ENCODE measurements at places on chromosomes 6 and 20. TPM values are rescaled to one million over a fixed set of nuclear protein-coding genes. Genes with fewer than 3 reads are reported as not detected.

- peaks cover 44% of the 10 kb centered on the region for H3K4me1 ChIP-seq
- no peaks in the 10 kb centered on the region for H3K36me3 ChIP-seq
- H3K27me3 ChIP-seq, result peaks cover 10% of the 10 kb centered on the region
- DNase-seq, result no peak
- peak overlapping the region; percentile 65 for H3K4me3 ChIP-seq
- H3K27ac ChIP-seq, result no peak overlapping the region
Observed at GRCh38 chr20:56629464-56630085, 469 bp downstream of the TFAP2C start.

GRCh38 chr6:101110814-101111213, 229.7 kb upstream of the ASCC3 start:
- DNase-seq, result no peak
- no peaks in the 10 kb centered on the region for H3K4me1 ChIP-seq
- no peaks in the 10 kb centered on the region for H3K27me3 ChIP-seq
- no peaks in the 10 kb centered on the region for H3K36me3 ChIP-seq

DNA sequence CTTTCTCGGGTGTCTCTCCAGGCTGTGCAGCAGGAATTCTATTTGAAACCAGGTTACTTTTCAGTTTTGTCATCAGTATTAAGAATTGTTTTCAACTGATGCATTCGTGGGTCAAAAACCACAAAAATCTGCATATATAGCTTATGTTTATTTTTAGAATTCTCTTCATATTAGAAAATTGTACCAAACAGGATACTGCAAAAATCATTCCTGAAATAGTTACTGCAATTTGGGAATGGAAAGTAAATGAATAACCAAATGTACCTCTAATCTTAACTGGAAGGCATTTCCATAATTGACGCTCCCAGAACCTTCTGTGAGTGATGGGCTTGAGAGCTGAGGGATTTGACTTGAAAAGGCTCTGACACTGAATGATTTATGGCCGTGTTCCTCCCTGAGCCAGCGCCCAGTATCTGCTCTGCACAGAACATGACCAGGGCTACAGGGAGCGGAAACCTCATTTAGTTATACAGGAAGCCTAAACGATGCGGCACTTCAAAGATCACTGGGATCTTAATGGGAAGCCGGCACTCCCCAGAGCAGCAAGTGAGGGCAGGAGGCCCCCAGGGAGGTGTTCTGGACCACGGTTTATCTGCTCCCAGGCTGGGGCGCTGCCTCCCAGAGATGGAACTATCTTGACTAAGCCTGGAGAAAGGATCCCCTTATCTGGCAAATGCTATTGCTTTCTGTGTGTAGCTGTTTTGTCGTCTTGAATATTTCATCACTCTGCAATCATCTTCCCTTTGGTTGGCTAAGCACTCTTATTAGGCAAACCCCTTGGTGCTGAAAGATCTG, 446.0 kb downstream of the QKI start:
- no peaks in the 10 kb centered on the region for H3K27me3 ChIP-seq
- H3K4me1 ChIP-seq, result no peaks in the 10 kb centered on the region
- no peak for DNase-seq
- H3K4me3 ChIP-seq, result peak overlapping the region; percentile 2

CRISP3 gene
- not detected for total RNA-seq

- H3K27ac ChIP-seq, result no peak overlapping the region
- no peak overlapping the region for H3K4me3 ChIP-seq
- DNase-seq, result no peak
- H3K4me1 ChIP-seq, result no peaks in the 10 kb centered on the region
Observed at GRCh38 chr6:31592396-31592771, 422 bp downstream of the NCR3 start.

- peak overlapping the region; percentile 92 for H3K27ac ChIP-seq
- H3K4me3 ChIP-seq, result no peak overlapping the region
- no peak for DNase-seq
- H3K27me3 ChIP-seq, result no peaks in the 10 kb centered on the region
- no peaks in the 10 kb centered on the region for H3K36me3 ChIP-seq
- peaks cover 23% of the 10 kb centered on the region for H3K4me1 ChIP-seq
Observed at GRCh38 chr6:148500402-148500801, 157.8 kb downstream of the SASH1 start.

GABRR1 gene
- not detected for total RNA-seq

GRCh38 chr6:6748001-6748400, 159.5 kb downstream of the LY86 start:
- H3K36me3 ChIP-seq, result no peaks in the 10 kb centered on the region
- DNase-seq, result no peak
- H3K4me3 ChIP-seq, result no peak overlapping the region
- no peak overlapping the region for H3K27ac ChIP-seq
- peaks cover 3% of the 10 kb centered on the region for H3K4me1 ChIP-seq

DNA sequence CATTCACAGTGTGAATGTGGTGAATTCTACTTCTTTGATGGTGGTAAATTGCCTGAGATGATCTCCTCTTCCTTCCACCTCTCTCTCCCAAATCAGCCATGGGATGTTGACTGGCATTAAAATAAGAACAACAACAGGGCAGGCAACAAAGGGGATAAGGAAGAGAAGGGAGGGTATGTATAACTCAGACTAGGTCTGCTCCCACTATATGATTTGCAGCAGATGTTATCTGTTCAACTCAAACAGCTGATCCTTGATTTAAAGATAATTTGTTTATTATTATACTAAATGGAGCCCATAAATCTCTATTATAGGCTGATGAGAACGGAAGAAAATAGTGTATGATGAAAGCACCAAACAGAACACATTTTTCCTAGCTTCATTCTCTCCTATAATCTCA, 262.0 kb downstream of the BTBD3 start:
- no peak for DNase-seq
- H3K36me3 ChIP-seq, result no peaks in the 10 kb centered on the region
- H3K4me3 ChIP-seq, result no peak overlapping the region
- H3K27me3 ChIP-seq, result no peaks in the 10 kb centered on the region
- H3K27ac ChIP-seq, result no peak overlapping the region

- no peaks in the 10 kb centered on the region for H3K27me3 ChIP-seq
- H3K27ac ChIP-seq, result no peak overlapping the region
- no peak for DNase-seq
- H3K4me1 ChIP-seq, result no peaks in the 10 kb centered on the region
Observed at GRCh38 chr6:423055-423798, 31.7 kb downstream of the IRF4 start.

DNA sequence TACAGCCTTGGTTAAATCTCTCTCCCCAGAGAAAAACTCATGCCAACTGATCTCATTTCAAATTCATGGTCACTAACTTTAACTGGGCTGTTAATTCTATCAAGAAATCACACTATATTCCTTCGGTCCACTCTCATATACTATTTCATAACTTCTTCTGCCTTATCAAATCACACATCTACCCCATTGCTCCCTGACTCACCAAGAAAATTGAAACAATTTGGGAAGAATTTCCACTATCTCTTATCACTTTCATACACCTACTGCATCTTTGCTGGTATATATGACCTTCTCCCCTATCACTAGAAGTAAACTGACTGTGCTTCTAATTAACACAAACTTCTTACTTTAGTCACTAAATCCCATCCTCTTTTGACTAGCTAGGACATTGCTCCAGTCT, 102.3 kb downstream of the FILIP1 start:
- no peaks in the 10 kb centered on the region for H3K27me3 ChIP-seq
- no peaks in the 10 kb centered on the region for H3K36me3 ChIP-seq
- no peak overlapping the region for H3K4me3 ChIP-seq
- no peak overlapping the region for H3K27ac ChIP-seq

DNA sequence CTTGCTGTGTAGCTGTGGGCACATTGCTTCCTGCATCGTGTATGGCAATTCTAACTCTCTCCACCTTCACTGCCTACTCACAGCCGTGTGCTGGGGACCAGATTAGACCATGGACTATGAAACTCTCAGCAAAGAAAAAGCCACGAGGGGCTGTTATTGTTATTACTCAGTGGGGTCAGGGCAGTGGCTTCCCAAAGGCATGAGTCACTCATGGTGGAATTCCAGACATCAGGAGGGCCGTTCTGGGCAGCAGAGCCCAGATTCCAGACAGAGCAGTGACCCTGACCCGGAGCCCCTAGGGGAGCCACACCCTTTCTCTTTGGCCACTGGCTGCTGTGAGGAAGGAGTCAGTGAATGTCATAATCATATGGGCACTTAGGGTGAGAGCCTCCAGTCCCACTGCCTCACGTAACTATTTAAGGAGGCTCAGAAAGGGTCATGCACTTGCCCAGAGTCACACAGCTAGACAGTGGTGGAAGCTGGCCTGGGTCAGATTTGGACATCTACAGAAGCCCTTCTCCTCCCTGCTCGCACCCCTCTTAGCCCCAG, 22.2 kb upstream of the CCN5 start:
- DNase-seq, result peak; percentile 84
- H3K27me3 ChIP-seq, result no peaks in the 10 kb centered on the region
- peak overlapping the region; percentile 98 for H3K27ac ChIP-seq
- H3K4me3 ChIP-seq, result no peak overlapping the region

SLC17A3 gene
- not detected for total RNA-seq

DNA sequence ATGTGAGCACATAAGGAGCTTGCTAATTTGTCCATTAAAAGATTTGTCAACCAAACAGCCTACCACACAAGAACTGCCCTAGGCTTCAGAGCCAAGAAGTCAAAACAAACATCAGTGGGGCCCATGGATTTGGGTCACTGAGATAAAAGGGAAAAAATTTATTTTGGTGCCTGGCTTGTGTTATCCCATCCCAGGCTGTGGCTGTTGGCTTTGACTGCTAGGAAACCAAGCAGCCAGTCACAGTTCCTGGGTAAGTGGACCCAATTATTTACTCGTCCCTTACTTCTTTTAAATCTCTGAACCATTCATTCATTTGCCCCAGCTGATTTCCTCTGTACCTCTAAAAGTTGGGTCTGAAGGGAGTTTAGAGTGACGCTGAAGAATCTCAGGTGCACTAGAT, 41.3 kb downstream of the EDN1 start:
- peaks cover 28% of the 10 kb centered on the region for H3K4me1 ChIP-seq
- H3K36me3 ChIP-seq, result no peaks in the 10 kb centered on the region
- peak overlapping the region; percentile 70 for H3K27ac ChIP-seq
- H3K4me3 ChIP-seq, result no peak overlapping the region
- H3K27me3 ChIP-seq, result no peaks in the 10 kb centered on the region

DNA sequence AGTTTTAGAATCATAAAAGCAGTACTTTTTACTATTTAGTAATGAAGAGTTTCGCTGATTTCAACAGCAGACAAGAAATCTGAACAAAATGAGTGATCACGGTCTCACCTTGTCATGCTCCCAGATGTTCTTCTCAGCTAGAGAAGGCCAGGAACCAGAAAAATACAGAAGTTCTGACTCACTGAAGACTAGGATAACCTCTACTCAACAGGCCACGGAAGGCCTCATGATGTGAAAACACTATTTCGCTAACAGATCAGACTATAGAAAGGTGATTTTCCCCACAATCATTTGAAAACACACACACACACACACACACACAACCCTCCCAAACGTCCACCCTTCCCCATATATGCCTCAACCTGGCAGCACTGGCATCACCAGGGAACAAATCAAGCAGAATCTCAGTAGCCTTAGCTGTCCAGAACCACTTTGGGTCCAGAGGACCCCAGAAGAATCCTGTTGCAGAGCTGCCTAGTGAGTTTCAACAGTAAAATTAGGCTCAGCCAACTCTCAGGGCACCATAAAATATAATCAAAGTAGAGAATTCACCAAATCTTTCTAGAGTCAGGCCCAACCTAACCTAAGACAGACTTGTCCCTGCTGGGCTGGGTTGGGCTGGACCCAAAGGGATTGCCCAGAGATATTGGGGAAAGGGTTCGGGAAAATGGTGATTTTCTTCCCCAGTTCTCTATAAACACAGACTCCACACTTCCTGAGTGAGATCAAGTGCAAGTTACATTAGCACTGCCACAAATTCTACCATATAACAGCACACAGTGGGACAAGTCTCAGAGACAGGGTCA, 7.9 kb downstream of the EXOC2 start:
- H3K4me3 ChIP-seq, result no peak overlapping the region
- DNase-seq, result no peak
- no peak overlapping the region for H3K27ac ChIP-seq
- H3K36me3 ChIP-seq, result no peaks in the 10 kb centered on the region
- H3K27me3 ChIP-seq, result no peaks in the 10 kb centered on the region

DNA sequence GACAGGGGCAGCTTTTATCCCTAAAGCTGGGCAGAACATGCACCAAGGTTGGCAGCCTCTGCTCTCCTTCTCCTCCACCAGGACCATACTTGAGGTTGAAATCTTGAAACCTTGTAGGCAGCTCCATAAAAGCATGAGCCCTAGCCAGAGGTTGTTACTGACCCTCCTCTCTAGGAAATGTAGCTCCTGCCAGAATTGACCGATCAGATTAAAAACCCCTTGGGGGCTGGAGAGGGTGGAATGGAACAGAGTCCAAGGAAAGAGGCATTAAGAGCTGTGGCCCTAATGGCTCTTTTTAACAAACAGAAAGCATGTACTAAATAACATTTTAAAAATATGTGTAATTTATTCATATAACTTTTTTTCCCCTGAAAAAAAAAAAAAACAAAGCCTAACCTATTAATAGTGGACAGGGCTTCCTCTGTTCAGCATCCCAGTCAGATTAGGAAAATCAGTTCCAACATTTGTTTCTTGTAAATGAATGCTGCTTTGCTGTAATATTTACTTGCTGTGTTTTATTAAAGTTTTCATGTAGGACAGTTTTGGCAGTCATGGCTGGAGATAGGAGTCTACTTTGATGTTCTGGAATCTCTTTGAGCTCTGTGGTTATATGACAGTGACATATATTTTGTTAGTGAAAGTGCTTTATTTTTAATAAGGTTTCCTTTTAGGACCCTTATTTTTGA, 41.3 kb downstream of the MTHFD1L start:
- no peak overlapping the region for H3K4me3 ChIP-seq
- H3K27me3 ChIP-seq, result no peaks in the 10 kb centered on the region
- peaks cover 5% of the 10 kb centered on the region for H3K36me3 ChIP-seq
- H3K27ac ChIP-seq, result peak overlapping the region; percentile 56
- H3K4me1 ChIP-seq, result peaks cover 25% of the 10 kb centered on the region
- DNase-seq, result no peak

CD24 gene
- 0.95 TPM for total RNA-seq

GRCh38 chr6:145257704-145258103, 477.6 kb downstream of the EPM2A start:
- no peaks in the 10 kb centered on the region for H3K4me1 ChIP-seq
- no peaks in the 10 kb centered on the region for H3K27me3 ChIP-seq
- no peak for DNase-seq
- H3K4me3 ChIP-seq, result no peak overlapping the region
- H3K36me3 ChIP-seq, result no peaks in the 10 kb centered on the region
- no peak overlapping the region for H3K27ac ChIP-seq

SLC18B1 gene
- 6.1 TPM for total RNA-seq

DNA sequence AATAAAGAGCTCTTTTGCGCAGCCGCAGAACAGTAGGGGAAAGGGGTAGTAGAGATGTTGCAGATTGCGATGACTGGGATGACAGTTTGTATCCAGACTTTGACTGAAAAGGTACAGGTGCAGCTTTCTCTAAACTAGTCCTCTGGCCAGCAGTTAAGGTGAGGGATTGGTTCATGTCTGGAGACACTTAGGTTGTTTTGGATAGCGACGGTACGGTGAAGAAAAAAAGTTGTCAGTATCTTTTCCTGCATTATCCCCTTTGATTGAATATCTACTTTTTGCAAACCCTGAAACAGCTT, 537 bp downstream of the PRR3 start:
- peak overlapping the region; percentile 98 for H3K4me3 ChIP-seq
- peaks cover 17% of the 10 kb centered on the region for H3K36me3 ChIP-seq
- no peaks in the 10 kb centered on the region for H3K27me3 ChIP-seq

GRCh38 chr6:43609402-43609801, 19.7 kb downstream of the GTPBP2 start:
- no peak for DNase-seq
- no peak overlapping the region for H3K27ac ChIP-seq
- no peak overlapping the region for H3K4me3 ChIP-seq
- H3K36me3 ChIP-seq, result peaks cover 20% of the 10 kb centered on the region
- H3K4me1 ChIP-seq, result no peaks in the 10 kb centered on the region

Data from thoracic aorta (tissue), 2 donors.